ENCODE measurements at places on chromosomes 1 and 21.

GRCh38 chr1:93740601-93741031 lies 59.0 kb upstream of the BCAR3 start:
- no peak for DNase-seq

DNA sequence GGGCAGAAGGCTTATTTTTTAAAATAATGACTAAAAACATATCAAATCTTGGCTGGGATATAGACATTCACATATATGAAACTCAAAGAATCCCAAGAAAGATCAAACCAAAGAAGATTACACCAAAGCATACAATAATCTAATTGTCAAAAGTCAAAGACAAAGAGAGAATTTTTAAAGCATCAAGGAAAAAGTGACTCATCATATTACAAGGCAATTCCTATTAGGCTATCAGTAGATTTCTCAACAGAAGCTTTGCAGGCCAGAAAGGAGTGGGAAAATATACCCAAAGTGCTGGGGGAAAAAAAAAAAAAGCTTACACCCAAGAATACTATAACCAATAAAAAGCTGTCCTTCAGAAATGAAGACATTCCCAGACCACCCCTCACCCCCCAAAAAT lies 375.6 kb downstream of the BRINP2 start:
- DNase-seq = no peak

- no peak for DNase-seq
Observed at GRCh38 chr21:43034101-43034500, 41.5 kb downstream of the CBS start.

DNA sequence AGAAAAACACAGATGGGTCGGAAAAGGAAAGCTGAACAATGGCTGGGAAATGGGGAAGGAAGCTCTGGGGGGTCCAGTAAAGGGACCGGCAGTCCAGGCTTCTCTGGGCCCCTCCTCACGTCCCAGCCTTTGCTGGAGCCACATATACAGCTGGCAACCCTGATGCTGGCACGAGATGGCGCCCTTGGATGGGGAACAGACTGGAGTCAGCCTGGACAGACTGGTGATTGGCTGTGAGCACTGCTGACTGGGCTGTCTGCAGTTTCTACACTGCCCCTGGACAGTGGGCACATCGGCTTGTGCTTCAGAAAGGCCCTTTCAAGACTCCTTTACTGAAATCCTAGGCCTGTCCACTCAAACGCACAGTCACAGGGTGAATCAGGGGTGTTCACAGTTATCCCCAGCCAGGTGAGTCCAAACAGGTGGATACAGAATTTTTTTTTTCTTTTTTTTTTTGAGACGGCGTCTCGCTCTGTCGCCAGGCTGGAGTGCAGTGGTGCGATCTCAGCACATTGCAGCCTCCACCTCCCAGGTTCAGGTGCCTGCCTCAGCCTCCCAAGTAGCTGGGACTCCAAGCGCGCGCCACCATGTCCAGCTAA lies 31.1 kb upstream of the ZBTB40 start:
- DNase-seq = peak; percentile 9

DNA sequence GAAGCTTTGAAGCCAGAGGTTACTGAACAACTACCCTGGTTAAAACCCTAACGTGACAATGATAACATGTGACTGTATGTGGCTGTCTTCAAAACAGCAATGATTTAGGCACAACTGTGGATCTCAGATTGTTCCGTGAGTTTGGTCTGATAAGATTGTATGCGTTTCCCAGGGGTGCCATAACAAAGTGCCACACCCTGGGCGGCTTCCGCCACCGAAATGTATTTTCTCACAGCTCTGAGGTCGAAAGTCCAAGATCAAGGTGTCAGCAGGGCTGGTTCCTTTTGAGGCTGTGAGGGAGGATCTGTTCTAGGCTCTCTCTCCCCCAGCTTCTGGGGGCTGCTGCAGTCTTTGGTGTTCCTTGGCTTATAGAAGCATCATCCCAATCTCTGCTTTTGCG lies 29.5 kb upstream of the ERG start:
- DNase-seq = no peak

DNA sequence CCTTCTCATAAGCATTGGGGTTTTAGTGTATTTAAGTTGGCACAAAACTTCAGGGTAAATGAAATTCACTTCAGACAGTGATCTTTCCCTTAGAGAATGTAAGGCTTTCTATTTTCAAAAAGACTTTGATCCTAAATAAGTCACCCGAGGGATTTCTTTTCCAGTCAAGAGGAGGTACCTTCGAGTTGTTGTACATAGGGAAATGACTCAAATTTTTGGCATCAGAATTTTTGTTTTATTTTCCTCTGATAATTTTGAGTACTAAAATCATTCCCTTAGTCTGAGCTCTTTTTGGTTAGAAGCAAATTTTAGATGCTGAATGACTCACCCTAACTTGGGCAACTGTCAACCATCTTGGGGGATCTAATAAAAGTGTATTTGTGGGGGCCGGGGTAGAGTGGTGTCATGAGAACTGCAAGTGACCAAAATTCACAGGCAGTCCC lies 193.9 kb downstream of the DHRS3 start:
- no peak for DNase-seq

DNA sequence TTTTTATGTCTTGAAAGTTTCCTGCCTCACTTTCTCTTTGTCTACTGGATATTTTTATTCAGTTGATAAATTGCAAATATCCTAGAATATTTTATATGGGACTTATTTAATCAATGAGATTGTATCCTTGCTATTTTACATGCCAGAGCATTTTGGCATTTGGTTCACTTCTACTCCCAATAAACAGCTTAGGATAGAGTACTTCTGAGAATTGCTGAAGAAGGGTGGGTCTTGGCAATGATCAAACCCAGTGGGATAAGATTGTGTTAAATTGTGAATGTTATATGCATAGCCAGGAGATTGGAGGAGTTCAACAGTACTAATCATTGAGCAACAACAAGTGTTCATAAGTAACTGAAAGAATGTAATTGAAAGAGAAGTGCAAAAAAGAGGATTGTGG lies 60.1 kb downstream of the SDCCAG8 start:
- DNase-seq = no peak

- DNase-seq = no peak
Observed at GRCh38 chr1:50300297-50300696, 122.9 kb downstream of the DMRTA2 start.

DNA sequence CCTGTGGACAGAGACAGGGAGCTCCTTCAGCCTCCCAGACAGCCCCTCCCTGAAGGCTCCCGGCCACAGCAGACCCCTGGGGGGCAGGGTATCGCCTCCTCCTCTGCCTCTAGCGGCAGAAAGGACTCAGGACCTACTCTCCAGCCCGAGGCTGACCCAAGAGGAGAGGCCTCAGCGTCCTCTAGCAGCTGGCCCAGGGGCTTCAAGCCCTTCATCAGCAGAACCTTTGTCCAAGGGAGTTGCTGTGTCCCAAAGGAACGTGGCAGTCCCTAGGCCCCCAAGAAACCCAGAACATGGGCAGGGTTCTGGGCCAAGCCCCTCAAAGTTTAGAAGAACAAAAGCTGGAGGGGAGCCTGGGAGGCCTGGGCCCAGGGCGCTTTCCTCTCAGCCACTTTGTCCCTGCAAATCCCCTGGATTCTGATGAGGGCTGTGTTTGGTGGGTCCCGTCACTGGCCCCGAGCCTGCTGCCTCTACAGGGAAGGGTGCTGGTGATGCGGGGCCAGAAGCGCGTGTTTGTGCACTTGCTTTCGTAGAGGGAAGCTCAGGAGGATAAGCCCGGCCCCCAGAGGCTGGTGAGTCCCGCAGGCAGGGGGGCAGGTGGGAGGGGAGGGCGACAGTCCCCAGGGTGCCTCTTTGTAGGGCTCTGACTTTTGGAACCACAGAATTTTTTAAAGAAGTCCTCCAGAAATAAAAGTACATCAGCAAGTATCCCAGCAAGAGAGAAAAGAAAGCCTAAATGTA lies 13.3 kb downstream of the ITGB2 start:
- DNase-seq = no peak

GRCh38 chr1:211797994-211798393 lies 32.6 kb downstream of the LPGAT1 start:
- no peak for DNase-seq

DNA sequence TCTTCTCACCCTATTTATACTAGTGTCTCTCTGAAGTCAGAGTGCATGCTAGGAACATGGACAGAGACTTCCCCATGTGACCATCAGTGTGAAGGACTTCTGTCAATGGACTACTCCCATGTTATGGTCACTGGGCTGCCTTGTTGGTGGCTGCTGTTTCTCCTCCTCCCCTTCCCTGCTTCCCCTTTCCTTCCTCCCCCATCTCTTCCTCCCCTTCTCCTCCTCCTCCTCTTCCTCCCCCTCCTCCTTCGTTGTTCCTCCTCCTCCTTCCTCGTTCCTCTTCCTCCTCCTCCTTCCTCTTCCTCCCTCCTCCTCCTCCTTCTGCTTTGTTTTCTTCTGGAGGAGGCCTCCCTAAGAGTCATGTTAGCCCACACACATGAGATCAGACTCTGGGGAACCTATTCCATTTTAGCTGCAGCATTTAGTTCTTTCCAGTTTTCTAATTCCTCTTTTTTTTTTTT lies 35.8 kb downstream of the IER5 start:
- no peak for DNase-seq

GRCh38 chr1:245188403-245188802 lies 33.6 kb downstream of the KIF26B start:
- no peak for DNase-seq

GRCh38 chr1:225471109-225471452 lies 43.2 kb upstream of the LBR start:
- no peak for DNase-seq

GRCh38 chr1:6210591-6211355 lies 4.9 kb downstream of the RNF207 start:
- DNase-seq = no peak

DNA sequence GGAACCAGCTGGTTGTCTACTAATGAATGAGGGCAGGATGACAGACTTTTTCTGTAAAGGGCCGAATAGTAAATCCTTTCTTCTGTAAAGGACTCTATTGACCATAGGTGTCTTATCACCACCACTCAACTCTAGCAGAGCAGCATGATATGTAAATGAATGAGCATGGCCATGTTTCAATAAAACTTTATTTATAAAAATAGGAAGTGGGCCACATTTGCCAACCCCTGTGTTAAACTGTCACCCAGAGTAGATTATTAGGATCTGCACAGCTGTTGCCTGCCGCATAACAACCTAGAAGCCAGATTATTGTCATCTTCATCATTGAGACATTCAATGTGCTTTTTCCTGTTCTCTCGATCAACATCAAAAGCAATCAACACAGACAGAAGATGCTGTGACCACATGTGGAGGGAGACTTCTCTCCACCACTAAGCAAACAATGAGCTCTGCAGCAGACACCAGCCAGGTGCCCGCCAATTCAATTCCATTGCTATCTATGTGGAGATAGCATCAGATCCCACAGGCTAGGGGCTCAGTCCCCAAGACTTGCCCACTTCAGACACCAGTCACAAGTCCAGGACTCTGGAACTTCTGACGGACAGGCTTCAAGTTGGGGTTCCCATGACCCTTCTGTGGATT lies 6.8 kb upstream of the EFHD2 start:
- DNase-seq = no peak

GRCh38 chr1:82388679-82389078 lies 587.9 kb downstream of the ADGRL2 start:
- DNase-seq = no peak

DNA sequence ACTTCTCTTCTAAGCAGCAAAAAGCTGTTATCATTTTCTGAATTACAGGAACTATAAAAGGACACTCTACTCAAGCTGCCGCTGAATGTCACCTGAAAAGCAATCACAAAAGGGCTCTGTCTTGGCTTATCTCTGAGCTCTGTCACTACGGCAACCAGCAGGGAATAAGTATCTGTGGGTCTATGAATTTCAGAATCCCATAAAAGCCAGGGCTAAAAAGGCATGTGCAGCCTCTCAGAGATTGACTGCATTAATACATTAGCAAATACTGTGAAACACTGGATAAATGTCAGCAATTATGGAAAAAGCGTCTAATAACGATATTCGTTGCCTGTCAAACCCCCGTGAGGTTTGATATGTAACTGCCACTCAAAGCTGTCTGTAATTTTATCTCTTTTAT lies 210.2 kb upstream of the DMRTA2 start:
- no peak for DNase-seq

DNA sequence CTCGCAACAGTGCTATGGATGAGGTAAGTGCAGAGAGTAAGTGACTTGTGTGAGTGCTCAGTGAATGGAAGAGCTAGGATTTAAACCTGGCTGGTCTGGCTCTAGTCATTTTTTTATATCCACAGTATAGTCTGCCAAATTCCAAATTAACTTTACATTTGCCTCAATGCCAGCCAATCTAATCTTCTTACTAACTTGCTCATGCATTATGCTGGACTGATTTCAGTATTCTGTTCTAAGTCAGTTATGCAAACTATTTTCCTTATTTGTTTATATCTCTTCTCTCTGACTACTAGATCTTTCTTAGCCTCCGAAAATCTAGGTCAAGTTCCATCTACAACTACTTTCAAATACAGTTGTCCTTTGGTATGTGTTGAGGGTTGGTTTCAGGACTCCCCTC lies 133.3 kb downstream of the XPR1 start:
- no peak for DNase-seq

GRCh38 chr1:42888013-42888633 lies 41.7 kb downstream of the ZNF691 start:
- DNase-seq = no peak

- no peak for DNase-seq
Observed at GRCh38 chr1:6490181-6491080, 1.0 kb downstream of the PLEKHG5 start.

- peak; percentile 50 for DNase-seq
Observed at GRCh38 chr1:91555821-91556531, 55.3 kb downstream of the CDC7 start.

Measured in activated gamma-delta T cell treated with anti-CD3 and anti-CD28 coated beads, Interleukin-2, amount 50 U/mL, for 16 hours (primary cell).